ENCODE measurements at places on chromosomes 1 and 21.

DNA sequence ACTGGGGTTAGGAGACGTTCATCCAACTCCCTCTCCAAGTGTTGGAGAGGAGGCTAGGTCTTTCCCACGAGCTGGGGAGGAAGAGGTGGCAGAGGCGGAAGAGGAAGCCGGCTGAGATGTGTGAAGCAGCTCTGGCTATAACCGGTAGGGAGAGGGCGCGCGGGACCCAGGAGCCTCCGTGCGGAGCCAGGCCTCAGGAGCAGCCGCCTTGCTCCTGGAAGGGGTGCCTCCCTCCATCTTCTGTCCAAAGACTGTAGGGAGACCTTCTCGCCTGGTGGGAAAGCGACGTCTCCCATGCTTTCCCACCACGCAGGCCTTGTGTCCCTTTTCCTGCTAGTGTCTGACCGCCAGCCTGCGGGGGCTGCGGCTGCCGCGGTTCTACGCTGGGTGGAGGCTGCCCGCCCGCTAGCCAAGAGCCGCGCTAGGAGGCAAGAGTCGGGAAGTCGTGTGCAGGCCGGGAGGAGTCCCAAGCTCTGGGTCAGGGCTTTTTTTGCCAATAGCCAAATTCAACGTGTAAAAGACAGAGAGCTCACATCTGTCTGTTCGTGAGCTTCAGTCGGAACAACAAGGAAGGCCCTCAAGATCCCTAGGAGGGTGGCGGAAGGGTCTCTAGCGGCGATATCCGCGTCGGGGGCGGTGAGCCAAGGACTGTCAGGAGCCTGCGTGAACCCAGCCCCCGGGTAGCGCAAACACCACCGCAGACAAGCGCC, 8.4 kb upstream of the NBPF11 start:
- no peak for DNase-seq

DNA sequence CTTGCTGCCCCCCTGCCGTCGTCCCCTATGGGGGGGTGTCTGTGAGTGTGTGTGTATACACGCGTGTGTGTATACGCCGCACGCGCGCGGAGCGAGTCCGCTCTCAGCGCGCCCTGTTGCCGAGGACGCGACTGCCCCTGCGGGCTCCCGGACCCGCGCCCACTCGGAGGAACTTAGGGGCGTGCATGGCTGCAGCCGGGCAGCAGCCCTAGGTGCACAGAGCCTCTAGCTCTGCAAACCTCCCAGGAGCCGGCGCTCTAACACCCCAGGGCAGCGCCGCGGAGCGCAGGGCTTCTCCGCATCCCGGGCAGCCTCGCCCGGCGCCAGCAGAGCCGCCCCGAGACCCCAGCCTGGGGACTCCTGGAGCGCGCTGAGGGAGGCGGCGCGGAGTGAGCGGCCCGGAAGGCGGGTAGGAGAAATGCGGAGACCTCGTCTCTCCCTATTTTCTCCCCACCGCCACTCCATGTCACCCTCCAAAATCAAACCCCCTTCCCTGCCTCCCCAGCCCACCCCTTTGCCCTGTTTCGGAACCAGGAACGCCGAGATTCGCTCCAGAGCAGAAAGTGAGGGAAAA, 574 bp downstream of the ITPKB start:
- no peak for DNase-seq

- DNase-seq = no peak
Observed at GRCh38 chr21:37631319-37632117, 264.9 kb downstream of the DYRK1A start.

GRCh38 chr1:153141377-153141776, 9.3 kb downstream of the SPRR2G start:
- DNase-seq = no peak

GRCh38 chr1:12851779-12852178, 3.3 kb upstream of the HNRNPCL1 start:
- DNase-seq = no peak

DNA sequence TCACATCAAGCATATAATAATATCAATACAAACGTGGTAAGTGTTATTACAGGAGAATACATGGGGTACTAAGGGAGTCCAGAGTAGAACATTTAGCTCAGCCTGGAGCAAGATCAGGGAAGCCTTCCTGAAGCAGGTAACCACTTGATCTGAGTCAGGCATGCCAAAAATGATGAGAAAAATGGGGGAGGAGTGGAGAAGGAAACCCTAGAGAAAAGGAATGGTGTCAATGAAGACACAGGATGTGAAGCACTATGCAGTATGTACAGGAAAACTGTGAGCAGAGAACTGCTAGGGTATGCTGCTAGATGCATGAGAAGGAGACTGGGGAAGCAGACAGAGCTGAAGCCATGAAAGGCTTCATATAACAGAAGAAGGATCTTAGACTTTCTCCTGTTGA, 84.7 kb downstream of the NOTCH2 start:
- no peak for DNase-seq

GRCh38 chr1:92476071-92476631, 10.6 kb downstream of the GFI1 start:
- DNase-seq = no peak

GRCh38 chr1:158024737-158025136, 31.3 kb downstream of the KIRREL1 start:
- no peak for DNase-seq

DNA sequence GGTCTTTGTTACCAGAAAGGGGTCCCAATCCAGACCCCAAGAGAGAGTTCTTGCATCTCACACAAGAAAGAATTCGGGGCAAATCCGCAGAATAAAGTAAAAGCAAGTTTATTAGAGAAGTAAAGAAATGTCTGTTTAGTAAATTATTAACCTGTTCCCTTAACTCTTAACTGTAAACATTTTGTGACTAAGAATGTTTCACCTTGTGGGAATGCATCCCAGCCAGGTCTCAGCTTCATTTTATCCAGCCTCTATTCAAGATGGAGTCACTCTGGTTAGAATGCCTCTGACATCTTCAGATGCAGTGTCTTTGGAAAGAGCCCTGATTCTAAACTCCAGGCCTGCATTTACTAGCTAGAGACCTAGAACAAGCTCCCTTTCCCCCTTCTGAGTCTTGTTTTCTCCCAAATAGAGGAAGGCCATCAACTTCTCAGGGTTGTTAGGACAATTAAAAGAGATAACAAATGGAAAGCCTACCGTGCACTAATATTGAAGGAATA, 4.5 kb upstream of the FABP3 start:
- DNase-seq = no peak

DNA sequence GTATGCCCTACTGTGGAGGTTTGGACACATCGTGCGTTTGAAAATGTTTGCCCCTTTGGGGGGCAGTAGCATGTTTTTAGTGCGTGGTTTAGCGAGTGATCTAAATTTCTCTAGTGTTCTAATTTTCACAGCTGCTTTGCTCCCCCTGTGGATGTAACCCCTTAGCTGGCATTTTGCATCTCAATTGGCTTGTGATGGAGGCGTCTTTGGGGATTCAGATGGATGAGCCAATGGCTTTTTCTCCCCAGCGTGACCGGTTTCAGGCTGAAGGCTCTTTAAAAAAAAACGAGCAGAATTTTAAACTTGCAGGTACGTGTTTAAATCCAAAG, 836 bp downstream of the CDC7 start:
- DNase-seq = peak; percentile 37

DNA sequence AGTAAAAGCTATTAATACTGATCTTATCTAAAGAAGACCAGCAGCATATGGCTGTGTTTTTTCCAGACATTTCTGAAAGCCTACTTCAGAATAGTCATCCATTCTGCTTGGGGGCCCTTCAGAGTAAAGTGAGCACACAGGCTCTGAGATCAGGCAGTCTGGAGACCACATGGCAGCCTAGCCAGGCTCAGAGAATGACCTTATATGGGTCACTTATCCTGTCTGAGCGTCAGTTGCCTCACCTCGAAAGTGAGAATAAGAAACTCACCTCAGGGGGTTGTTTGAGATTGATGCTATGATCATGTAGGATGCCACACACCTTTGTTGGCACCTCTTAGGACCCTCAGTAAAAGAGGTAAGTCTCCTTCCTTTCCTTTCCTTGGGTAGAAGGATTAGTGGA, 270.4 kb downstream of the GRIK1 start:
- no peak for DNase-seq

GRCh38 chr1:205935869-205936268, 7.4 kb downstream of the SLC26A9 start:
- no peak for DNase-seq

- no peak for DNase-seq
Observed at GRCh38 chr1:231053493-231054162, 13.6 kb upstream of the FAM89A start.

- peak; percentile 8 for DNase-seq
Observed at GRCh38 chr1:154546264-154547063, 12.0 kb downstream of the UBE2Q1 start.

- DNase-seq = no peak
Observed at GRCh38 chr1:118116401-118116800, 68.6 kb downstream of the SPAG17 start.

DNA sequence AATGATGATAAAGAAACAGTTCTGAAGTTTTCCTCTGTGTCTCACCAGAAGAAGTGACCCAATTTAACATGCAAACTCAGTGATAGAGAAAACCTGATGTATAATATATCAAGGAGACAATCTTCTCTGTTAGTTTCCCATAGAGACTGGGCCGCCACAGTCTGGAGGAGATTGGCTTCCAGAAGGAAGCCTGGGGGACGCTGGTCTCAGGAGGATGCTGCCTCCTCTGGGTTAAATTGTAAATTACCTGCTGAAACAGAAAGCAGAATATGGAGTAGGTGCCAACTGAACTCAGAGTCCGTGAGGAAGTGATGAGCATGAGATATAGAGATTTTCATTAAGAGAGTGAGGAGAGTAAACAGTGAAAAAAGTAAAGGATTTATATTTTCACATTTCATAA, 15.8 kb downstream of the OR14I1 start:
- no peak for DNase-seq

- no peak for DNase-seq
Observed at GRCh38 chr1:28656335-28656734, 7.9 kb downstream of the RNU11 start.

DNA sequence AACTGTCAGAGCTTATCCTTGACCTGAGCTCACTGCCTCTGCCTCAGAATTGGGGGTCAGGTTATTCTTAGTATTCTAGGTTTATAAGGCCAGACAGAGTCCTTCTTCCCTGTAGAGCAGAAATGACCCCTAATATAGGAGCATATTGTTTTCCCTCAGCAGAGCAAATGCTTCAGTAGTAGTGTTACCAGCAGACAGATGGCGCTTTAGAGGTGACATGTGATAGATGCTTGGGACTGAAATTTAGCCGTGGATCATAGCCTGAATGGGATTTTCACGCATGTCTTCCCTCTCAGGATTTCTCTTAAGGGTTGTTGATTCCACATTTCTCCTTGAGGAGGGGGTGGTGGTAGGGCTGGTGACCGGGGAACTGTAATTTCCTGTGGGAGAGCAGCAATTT, 24.5 kb downstream of the ADARB1 start:
- no peak for DNase-seq

DNA sequence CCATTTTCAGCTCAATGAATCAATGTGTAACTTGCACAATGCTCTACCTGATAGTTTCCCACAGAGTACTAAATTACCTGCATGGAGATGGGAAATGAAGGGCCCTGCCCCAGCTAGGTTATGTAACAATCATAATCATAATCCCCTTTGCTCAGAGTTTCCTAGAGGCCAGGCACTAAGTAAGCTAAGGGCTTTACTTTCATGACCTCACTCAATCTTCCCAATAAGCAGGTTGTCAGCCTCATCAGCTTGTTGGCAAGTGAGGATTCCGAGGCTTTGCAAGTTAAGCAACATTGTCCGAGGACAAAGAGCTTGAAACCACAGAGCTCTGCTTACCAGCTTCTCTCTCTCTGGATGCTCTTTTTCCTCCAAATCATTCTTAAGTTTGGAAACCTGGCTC, 64.1 kb upstream of the NTPCR start:
- DNase-seq = no peak

GRCh38 chr1:183461350-183461749, 10.9 kb upstream of the SMG7 start:
- no peak for DNase-seq

- DNase-seq = no peak
Observed at GRCh38 chr1:203076031-203076511, 9.7 kb downstream of the MYOG start.

All from SK-N-MC (cell line).